CD4-positive, alpha-beta T cell (primary cell): ENCODE measurements at places on chromosomes 1 and 21. TPM values are rescaled to one million over a fixed set of nuclear protein-coding genes. Genes with fewer than 3 reads are reported as not detected.

DNA sequence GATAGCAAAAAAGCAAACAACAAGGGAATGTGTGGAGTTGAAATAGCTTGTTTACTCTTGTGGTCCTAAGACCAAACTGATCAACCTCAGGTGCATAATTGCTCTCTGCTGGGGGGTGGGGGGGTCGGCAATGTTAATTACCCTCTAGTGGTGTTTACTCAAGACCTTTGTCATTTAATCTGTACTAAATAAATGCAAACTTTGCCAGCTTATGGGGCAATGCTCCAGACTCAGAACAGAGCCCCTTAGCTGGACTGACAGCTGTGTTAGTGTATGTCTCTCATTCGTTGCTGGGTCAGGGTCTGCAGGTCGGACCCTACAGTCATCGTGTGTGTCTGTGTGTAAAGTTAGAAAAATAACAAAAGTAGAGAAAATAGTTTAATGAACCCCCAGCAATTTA, 7.2 kb upstream of the SLC44A3 start:
- no peak overlapping the region for H3K27ac ChIP-seq
- DNase-seq: no peak
- no peaks in the 10 kb centered on the region for H3K36me3 ChIP-seq

DNA sequence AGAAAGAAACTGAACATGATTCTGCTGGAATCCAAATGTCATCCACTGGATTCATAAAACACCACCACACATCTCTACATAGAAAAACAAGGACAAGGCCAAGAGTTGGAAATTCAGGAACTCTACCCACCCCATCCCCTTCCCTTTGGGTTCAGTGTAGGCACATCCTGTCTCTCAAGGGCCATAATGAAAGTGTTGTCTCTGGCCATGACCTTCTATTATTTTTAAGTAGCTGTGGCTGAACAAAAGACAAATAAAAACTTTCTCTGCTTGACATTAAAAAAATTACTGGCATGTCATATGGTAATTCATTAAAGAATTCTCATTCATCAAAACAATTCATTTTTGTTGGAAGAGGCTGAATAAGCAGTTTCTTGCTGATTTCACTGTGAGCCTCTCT, 54.9 kb upstream of the ZBTB18 start:
- no peaks in the 10 kb centered on the region for H3K27me3 ChIP-seq
- no peak overlapping the region for H3K27ac ChIP-seq
- no peaks in the 10 kb centered on the region for H3K4me1 ChIP-seq
- H3K4me3 ChIP-seq: no peak overlapping the region
- no peak for DNase-seq
- H3K36me3 ChIP-seq: no peaks in the 10 kb centered on the region

- H3K4me3 ChIP-seq: no peak overlapping the region
- no peaks in the 10 kb centered on the region for H3K27me3 ChIP-seq
- peak; percentile 21 for DNase-seq
- no peak overlapping the region for H3K27ac ChIP-seq
- no peaks in the 10 kb centered on the region for H3K36me3 ChIP-seq
- peaks cover 53% of the 10 kb centered on the region for H3K4me1 ChIP-seq
Measured at GRCh38 chr1:160834945-160835565, 27.6 kb downstream of the CD244 start.

DNA sequence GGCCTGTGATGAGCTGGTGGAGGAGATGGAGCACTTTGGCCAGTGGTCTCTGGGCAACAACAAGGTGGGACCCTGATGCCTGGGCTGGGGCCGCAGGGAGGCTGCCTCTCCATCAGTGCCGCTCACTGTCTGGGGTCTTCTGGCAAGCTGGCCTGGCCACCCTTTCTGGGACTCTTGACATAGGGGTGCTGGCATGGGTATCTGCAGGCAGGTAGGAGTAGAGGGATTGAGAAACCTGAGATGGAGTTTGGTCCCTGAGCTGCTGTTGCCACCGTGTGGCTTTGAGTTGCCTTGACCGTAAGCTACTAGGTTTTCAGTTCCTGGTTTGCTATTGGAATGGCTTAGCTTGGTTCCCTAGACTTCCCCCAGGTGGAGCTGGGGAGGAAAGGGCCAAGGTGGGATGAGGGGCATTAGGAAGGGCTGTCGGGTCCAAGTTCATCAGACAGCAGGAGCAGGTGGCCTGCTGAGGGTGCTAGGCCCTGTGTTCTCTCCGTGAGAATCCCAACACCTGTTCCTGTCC, 13.2 kb upstream of the MFN2 start:
- no peak overlapping the region for H3K4me3 ChIP-seq
- no peak overlapping the region for H3K27ac ChIP-seq
- H3K4me1 ChIP-seq: no peaks in the 10 kb centered on the region

GRCh38 chr1:248847956-248848561, 10.0 kb downstream of the ZNF672 start:
- DNase-seq: no peak
- peaks cover 64% of the 10 kb centered on the region for H3K36me3 ChIP-seq

DNA sequence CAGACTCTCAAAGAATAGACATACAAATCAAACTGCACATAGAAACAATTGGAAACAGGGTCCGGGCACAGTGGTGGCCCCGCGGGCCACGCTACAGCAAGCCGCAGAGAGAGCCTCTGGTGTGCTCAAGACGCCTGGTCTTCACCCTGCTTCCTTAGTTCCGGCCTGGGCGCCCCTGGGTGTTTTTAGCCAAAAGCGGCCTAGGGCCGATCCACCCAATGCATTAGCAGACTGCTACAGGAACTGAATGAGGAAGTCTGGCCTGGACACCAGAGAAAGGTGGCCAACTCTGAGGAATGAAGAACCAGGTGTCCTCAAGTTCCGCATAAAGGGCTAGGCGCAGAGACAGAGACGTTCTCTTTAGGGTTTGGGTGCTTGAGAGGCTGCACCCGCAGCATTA, 1.7 kb downstream of the PRRX1 start:
- peaks cover 20% of the 10 kb centered on the region for H3K4me1 ChIP-seq
- no peak overlapping the region for H3K27ac ChIP-seq
- no peak overlapping the region for H3K4me3 ChIP-seq
- peaks cover 82% of the 10 kb centered on the region for H3K27me3 ChIP-seq
- H3K36me3 ChIP-seq: no peaks in the 10 kb centered on the region
- no peak for DNase-seq

DNA sequence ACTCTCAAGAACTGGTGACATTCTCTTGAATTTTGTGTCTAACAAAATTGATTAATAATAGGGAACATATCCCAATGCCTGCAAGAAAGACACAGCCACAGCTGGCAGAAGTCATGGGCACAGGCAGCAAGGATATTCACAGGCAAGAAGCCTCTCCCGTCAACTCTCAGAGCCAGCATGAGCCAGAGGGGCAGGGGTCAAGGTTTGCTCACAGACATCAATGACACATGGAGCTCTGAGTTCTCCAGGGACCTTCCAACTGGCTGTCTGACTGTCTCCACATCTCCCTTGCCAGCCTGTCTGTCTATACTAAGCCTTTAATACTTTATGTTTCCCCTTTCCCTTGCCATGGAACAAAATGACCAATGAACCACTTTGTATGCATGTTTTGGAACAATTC, 101.5 kb upstream of the RAB4A start:
- H3K4me1 ChIP-seq: no peaks in the 10 kb centered on the region
- no peak for DNase-seq
- H3K27me3 ChIP-seq: no peaks in the 10 kb centered on the region
- no peak overlapping the region for H3K4me3 ChIP-seq
- no peaks in the 10 kb centered on the region for H3K36me3 ChIP-seq
- no peak overlapping the region for H3K27ac ChIP-seq

DNA sequence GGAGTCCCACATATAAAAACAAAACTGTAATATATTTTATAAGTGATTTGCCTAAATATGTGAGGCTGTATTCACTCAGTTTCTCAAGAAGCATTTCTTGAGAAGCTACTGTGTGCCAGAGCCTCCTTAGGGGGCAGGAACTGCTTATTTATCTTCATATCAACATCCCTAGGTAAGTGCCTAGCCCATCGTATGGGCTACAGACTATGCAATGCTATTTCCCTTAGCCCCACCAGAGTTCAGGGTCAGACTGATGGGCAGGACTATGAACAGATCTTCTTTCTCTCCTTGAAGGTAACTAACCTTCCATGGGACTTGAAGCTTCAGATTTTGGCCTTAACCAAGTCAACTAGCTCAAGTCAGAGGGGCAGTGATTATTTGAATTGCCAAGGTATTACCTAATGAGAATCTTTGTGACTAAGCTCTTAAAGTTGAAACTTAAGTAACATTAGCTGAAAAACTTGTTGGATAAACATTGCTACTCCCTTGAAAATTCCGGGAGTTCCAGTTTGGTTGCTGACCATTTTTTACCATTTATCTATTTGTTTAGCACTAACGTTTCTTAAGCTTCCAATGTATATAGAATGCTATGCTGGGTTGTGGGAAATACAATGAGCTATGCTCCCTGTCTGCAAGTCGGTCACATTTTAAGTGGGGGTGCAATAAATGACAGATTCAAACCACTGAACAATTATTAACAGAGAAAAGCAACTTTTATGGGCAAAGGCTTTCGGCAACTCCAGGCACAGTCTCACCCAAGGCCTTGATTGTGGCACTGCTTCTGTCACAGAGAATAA, 85.2 kb downstream of the GPR88 start:
- H3K4me3 ChIP-seq: no peak overlapping the region
- H3K27me3 ChIP-seq: peaks cover 6% of the 10 kb centered on the region
- H3K36me3 ChIP-seq: no peaks in the 10 kb centered on the region
- H3K27ac ChIP-seq: no peak overlapping the region
- no peaks in the 10 kb centered on the region for H3K4me1 ChIP-seq

DNA sequence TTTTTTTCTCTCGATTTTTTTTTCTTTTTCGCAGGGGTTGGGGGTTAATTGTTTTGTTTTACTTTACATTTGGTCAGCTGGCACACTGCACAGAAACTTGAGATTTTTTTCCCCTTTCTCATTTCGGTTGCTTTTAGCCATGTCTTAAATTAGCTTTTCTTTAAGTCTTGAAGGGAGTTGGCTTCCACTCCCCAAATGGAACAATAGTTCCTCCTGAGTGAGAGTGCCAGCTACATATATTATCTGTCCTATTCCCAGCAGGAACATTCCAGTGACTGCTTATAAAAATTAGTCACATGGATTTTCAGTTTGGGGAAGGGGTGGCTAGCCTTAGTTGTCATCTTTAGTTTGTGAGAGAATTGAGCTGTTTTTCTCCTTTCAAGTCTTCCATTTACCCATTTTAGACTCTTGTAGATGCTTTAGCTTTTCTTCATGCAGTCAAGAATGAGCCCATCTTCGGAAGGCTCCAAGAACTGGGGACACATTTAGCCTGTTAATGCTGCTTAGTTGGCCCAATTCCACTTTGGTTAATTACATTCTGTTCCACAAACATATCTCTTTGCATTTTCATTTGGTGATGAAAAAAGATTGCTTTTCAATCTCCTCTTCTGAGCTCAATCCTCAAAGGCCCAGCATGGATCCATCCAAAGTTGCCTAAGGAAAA, 510.1 kb upstream of the CXADR start:
- no peak overlapping the region for H3K4me3 ChIP-seq
- no peaks in the 10 kb centered on the region for H3K4me1 ChIP-seq
- H3K36me3 ChIP-seq: no peaks in the 10 kb centered on the region
- no peak overlapping the region for H3K27ac ChIP-seq

GRCh38 chr1:65581119-65581518, 160.7 kb downstream of the LEPR start:
- no peaks in the 10 kb centered on the region for H3K4me1 ChIP-seq
- DNase-seq: no peak
- H3K27me3 ChIP-seq: no peaks in the 10 kb centered on the region
- H3K36me3 ChIP-seq: no peaks in the 10 kb centered on the region

DNA sequence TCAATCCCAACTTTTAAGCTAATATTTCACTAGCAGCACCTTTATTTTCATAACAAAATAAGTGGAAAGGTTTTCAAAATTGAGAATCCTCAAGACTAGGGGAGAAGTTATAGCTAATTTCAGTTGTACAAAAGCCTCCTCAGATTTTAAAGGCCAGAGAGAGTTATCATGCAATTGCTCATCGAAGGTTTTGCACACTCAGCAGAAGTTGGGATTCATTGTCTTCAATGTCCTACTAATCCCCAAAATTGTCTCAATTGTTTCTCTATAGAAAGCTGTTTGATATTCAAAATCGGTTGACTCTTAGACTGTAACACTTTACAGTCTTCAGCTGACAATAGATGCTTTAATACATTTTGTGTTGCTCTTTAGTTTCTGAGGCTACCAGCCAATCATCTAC, 170.7 kb upstream of the TNR start:
- H3K4me1 ChIP-seq: no peaks in the 10 kb centered on the region
- no peak for DNase-seq
- no peak overlapping the region for H3K27ac ChIP-seq
- H3K4me3 ChIP-seq: no peak overlapping the region
- H3K27me3 ChIP-seq: no peaks in the 10 kb centered on the region

DNA sequence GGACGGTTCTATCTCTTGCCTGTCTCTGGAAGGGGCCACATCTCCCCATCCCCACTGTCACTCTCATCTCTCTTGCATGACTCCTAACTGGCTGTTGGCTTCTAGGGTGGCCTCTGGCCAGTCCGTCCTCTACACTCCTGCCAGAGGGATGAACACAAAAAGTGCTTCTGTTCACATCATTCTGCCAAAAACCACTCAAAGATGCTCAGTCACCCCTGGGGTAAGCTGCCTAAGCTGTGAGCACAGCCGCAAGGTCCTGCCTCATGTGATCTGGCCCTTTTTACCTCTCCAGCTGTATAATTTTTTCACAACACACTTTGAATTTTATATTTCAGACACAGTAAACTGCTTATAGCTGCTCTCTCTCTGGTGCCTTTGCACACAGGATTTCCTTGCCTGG, 97.6 kb upstream of the CD34 start:
- no peak for DNase-seq
- no peaks in the 10 kb centered on the region for H3K4me1 ChIP-seq
- no peaks in the 10 kb centered on the region for H3K27me3 ChIP-seq
- no peak overlapping the region for H3K4me3 ChIP-seq

DNA sequence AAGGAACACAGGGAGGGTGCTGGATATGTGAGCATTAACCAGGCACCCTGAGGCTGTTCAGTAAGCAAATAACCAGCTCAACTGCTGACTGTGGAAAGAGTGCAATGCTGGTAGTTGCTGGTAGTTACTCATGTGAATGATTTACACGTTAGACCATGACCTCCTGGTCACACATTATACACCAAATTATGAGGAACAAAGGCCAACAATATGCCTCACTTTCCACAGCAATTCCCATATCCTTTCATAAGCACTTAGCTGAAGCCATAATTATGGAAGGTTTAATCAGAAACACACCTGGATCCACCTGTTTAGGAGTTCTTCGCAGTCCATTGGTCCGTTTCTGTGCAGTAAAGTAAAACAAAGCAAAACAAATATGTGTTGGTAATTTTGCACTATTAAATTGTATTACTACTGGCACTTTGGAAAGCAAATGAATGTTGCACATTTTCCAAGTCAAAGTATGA, 281.8 kb downstream of the VAV3 start:
- H3K27ac ChIP-seq: no peak overlapping the region
- H3K4me3 ChIP-seq: no peak overlapping the region
- no peak for DNase-seq
- H3K36me3 ChIP-seq: no peaks in the 10 kb centered on the region

- no peaks in the 10 kb centered on the region for H3K4me1 ChIP-seq
- no peaks in the 10 kb centered on the region for H3K27me3 ChIP-seq
- H3K36me3 ChIP-seq: no peaks in the 10 kb centered on the region
- no peak for DNase-seq
- H3K4me3 ChIP-seq: no peak overlapping the region
- no peak overlapping the region for H3K27ac ChIP-seq
Measured at GRCh38 chr21:40118527-40118926, 251.3 kb downstream of the PCP4 start.

GRCh38 chr1:154179946-154180687, 11.8 kb downstream of the TPM3 start:
- H3K4me1 ChIP-seq: peaks cover 73% of the 10 kb centered on the region
- peaks cover 25% of the 10 kb centered on the region for H3K36me3 ChIP-seq
- DNase-seq: no peak
- H3K27me3 ChIP-seq: no peaks in the 10 kb centered on the region

Gene NBPF4
- total RNA-seq: 0.11 TPM

Gene MAN1C1
- total RNA-seq: 46.9 TPM

Gene ADCY10
- total RNA-seq: 0.52 TPM
